ENCODE measurements at places on chromosomes 7 and 10.

GRCh38 chr10:126702181-126702580 lies 31.7 kb upstream of the C10orf90 start:
- no peak for DNase-seq

GRCh38 chr10:133196221-133196915 lies 33.6 kb upstream of the UTF1 start:
- DNase-seq = no peak

GRCh38 chr7:149430192-149430591 lies 30.7 kb downstream of the ZNF777 start:
- no peak for DNase-seq

GRCh38 chr10:50490241-50490640 lies 133.5 kb downstream of the SGMS1 start:
- DNase-seq = no peak

- no peak for DNase-seq
Measured at GRCh38 chr7:4136501-4137110, 545.5 kb upstream of the FOXK1 start.

Data from CD4-positive, alpha-beta T cell treated with Interleukin-17A for 4 hours (primary cell).